ENCODE measurements at places on chromosomes 5 and 9.

DNA sequence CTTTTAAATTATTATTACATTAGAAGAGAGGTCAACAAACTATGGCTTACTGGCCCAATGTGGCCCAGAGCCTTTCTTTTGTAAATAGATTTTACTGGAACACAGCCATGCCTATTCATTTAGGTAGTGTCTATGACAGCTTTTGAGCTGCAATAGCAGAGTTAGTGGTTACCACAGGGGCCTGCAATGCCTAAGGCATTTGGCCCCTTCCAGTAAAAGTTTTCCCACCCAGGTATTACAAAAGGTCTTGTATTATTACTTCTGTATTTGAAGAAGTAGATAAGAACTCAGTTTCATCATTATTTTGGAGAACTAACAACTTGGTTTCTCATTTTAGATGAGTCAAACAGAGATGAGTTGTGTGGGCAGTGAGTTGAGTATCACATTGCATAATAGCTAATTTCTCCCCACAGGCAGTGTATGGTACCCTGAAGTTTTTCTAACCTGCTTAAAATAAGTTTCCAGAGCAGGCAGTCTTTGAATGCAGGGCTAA is 9.5 kb downstream of the MTRR start:
- no peak for DNase-seq

DNA sequence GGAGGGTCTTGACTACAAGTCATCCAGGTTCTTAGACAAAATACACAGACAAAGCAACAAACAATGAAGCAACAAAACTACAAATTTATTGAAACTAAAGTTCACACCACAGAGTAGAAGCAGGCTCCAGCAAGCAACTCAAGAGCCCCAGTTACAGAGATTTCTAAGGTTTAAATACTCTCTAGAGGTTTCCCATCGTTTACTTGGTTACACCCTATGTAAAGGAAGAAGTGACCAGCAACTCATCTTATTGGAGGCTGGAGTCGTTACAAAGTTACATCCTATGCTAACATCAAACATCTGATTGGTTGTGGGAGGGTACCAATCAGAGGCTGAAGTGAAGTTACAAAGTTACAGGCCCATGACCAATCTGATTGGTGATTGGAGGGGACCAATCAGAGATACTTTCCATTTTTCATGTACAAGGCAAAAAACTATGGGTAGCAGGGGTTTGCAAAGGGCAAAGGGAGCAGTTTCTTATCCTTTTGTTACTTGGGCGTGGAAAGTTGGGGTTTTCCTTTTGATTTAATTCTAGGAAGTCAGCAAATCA is 2292.6 kb upstream of the C9orf72 start:
- no peak for DNase-seq

DNA sequence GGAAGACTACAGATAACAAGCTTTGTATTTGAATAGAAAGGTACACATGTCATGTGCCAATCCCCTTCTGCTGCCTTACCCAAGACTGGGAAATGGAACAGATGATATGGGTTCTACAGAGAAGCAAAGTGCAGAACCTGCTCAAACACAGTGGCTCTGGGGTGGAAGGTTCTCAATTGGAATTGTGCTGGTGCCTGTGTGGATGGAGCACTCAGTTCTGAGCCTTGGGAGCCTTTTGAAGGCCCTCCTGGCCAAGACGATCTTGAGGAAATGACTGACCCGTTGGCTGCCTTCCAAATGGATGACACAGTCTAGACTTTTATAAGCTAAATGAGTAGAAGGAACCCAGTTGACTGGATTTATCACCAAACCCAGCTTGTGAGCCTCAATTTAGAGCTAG is 4.2 kb upstream of the PRSS3 start:
- no peak for DNase-seq

DNA sequence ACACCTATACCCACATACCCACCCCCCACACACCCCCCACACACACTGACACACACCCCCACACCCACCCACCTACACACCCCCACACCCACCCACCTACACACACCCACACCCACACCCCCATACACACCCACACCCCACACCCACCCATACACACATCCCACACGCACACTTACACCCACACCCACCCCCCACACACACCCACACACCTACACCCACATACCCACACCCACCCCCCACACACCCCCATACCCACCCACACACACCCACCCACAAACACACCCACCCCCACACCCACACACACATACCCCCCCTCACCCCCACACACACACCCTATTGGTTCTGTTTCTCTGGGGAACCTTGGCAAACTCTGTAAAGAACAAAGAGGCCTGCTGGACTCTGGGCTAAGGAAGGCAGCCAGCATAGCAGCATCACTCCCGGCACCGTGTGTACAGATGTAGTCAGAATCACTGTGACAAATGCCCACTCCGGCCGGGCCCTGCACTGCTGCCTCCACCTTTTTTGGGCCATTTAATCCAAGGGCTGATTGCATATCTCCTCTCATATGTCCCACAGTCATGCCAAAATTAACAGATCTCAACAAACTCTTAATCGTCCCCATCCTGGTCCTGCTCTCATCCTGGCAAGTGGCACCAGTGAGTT is 42.3 kb downstream of the COL23A1 start:
- no peak for DNase-seq

GRCh38 chr5:90084342-90084741 is 325.2 kb downstream of the CETN3 start:
- DNase-seq: no peak

DNA sequence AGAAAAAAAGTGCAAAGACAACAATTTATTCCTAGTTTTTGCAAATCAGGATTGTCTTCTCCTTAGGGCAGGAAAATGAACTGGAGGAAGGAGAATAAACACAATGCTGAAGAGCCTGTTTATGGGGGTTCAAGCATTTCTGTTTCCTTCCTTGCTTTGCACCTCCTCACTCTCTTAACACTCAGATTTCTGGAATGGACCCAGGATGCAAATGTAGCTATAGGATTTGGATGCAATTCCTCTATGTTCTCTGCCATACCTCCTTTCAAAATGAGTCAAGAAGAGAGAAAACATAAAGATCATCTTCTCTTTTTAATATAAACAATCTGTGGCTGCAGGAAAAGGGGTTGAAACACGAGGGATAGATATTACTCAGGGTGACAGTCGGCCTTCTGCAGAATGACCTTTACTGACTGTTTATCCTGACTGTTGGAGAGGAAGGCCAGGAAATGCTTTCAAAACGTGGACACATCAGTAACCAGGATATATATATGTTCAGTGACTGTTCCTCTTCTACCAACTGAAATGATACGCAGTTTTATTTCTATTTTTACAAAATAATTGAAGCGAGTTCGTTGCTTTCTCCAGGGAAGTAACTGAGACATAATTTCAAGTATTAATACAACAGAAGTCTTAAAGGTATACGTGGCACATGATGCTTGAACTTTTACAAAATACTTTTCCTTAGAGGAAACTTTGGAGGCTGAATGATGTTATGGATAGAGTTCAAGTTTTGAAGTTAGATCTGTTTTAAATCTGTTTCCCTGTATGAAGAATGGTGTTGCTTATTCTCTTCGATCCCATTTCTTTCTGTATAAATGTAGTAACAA is 44.4 kb downstream of the ACTBL2 start:
- DNase-seq: no peak

DNA sequence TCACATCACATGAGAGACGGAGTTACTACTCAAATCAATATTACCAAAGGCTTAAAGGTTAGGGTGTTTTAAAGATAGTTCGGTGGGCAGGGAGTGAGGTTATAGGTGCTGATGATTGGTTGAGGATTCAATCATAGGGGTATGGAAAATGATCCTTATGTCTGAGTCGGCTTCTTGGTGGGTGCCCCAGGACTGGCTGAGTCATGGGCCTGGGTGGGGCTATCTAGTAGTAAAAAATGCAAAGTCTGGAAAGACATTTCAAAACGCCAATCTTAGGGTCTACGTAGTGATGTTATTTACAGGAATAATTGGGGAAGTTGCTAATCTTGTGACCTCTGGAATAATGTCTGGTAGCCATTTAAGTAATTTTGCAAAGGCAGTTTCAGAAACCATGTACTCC is 15.2 kb upstream of the SPIN1 start:
- no peak for DNase-seq

DNA sequence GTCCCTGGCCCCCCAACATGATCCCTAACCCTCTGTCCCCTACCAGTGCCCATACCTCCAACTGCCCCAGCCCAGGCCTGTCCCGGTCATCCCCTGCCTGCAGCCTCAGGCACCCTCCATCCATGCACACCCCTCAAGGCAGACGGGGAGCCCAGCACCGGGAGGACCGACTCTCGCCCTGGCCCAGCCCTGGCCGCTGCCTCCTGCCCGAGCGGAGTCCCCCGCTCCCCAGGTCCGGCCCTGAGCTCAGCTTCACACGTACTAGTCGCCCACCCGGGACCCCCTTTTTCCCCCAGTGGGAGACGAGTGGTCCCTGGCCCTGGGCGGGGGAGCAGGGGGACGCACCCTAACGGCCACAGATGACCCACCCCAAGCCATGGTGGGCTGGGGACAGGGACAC is 49.0 kb upstream of the UBAC1 start:
- DNase-seq: no peak

- no peak for DNase-seq
Observed at GRCh38 chr5:115751176-115751575, 65.3 kb downstream of the CDO1 start.

DNA sequence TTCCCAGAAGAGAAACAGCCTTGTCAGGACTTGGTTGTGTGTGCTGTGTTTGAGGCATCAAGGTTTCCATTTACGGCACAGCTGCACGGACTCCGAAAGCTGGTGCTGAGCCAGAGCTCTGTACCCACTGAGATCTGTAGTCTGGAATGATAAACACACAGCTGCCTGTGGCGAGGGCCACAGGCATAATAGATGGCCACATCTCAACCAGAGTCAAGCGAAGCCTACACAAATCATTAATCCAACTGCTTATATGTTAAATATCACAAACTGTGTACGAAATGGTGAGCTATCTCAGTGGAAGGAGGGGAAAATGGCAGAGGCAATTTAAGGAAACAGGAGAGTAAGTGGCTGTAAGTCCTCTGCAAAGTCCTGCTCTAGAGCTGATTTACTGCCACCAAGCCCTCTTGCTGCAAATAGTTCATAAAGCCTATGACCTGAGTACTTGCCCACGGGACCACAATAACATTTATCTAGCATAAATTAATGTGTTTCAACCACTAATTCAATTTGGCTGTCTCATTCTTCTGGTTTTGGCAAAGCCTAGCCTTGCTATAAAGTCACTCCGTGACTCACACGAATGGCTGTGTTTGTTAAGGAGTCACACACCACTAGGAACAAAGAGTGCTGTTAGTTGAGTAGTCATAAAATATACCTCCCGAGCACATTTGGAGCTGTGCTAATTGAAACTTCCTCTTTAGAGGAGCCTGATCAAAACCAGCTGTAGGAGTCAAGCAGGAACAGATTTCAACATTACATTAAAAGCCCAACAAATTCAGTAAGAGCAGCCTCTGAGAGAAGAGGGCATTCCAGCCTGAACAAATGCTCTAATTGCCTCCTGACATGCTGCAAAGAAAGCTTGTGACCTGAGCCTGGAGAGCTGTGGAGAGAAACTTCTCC is 738.6 kb upstream of the ZNF608 start:
- DNase-seq: no peak

DNA sequence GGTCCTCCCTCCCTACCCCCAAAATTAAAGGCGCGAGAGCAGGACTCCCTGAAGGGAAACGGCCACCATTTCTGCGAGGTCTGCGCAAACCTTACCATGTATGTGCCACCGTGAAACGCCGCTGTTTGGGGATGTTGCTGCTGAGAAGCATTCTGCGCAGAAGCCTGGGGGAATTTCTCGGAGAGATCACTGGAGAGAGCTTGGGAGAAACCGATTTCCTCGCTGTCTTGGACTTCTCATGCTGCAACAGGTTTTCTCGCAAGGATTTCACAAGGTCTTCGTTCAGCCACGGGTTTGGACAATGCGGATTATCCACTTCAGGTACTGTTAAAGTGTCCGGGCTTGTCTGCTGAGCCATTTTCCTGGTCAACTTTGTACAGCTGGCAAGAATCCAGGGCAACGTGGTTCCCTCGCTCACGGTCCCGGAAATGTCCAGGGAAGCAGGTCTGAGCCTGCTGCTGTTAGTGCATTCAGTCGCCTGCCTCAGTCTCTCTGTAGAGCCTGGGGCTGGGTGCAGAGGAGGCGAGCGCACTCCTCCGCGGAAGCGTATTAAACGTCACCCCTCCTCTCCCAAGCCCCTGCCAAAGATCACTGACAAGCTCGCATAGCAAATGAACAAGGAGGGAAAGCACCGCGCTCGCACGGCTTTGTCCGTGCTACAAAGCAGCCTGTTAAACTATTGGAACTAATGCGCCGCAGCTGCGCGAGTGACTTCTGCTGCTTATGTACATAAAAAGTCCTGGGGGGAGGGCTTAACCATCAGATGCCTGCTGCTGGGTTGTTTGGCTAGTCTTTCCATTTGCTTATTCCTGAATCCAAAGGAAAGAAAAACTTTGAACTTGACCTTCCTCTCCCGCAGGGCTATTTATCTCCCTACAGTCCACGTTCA is 125.1 kb downstream of the PDE4D start:
- DNase-seq: peak; percentile 7

DNA sequence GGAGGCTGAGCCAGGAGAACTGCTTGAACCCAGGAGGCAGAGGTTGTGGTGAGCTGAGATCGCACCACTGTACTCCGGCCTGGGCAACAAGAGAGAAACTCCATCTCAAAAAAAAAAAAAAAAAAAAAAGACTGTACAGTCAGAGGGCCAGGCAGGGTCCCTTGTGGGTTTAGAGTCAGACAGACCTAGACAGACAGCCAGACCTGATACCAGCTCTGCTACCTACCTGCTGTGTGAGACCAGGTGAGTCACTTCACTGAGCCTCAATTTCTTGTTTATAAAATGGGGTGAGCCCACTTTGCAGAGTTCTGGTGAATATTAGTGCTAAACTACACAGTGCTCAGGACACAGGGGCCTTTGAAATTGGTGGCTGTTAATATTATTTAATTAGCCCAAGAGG is 19.7 kb downstream of the TRIM14 start:
- peak; percentile 34 for DNase-seq

All from CD4-positive, alpha-beta T cell treated with Interleukin-1 beta for 1 hour (primary cell).